ENCODE measurements at places on chromosomes 5 and 9. TPM values are rescaled to one million over a fixed set of nuclear protein-coding genes. Genes with fewer than 3 reads are reported as not detected.

- peaks cover 37% of the 10 kb centered on the region for H3K36me3 ChIP-seq
- H3K4me1 ChIP-seq: peaks cover 20% of the 10 kb centered on the region
- no peaks in the 10 kb centered on the region for H3K27me3 ChIP-seq
- H3K4me3 ChIP-seq: peak overlapping the region; percentile 87
Measured at GRCh38 chr9:35102465-35102768, 514 bp downstream of the STOML2 start.

- no peak for DNase-seq
- no peak overlapping the region for H3K27ac ChIP-seq
- H3K4me3 ChIP-seq: no peak overlapping the region
- no peaks in the 10 kb centered on the region for H3K4me1 ChIP-seq
Measured at GRCh38 chr5:35919191-35919590, 19.2 kb downstream of the CAPSL start.

Gene BTNL8
- not detected for total RNA-seq

Gene DIPK1B
- 4.8 TPM for total RNA-seq

DNA sequence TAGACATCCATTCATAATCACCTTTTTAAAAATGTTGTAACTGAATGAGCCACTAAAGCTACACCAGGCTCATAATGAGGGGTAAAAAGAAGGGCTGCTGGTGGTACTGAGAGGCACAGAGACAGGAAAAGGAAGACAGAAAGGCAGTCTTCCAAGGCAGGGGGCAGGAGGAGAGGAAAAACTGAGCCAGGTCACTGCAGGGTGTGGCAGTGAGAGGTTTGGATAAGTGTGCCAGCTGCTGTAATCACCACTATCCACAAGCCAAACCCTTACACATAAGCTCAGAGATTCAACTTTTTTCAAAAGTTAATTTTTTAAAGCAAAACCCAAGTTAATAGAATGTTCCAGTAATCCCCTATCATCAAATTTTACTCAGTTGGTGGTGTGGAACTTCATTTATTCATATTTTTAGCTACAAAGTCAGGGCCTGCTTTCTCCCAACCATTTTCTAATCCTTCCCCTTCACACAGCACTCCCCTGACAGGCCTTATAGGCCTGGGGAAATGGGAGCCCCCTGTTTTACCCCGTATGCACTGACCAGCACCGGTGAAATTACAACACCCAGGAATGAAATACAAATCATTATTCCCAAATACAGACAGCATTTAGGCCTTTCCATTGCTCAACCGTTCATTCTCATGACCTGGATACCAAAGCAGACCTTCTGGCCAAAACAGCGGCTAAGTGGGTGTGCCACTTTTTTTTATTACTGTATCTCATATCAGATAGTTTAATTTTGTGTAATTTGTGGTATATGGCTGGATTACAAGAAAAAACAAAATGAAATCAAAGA, 76.3 kb downstream of the EFNA5 start:
- no peak overlapping the region for H3K27ac ChIP-seq
- H3K4me3 ChIP-seq: peak overlapping the region; percentile 5
- no peak for DNase-seq
- no peaks in the 10 kb centered on the region for H3K27me3 ChIP-seq
- peaks cover 14% of the 10 kb centered on the region for H3K4me1 ChIP-seq
- no peaks in the 10 kb centered on the region for H3K36me3 ChIP-seq

Gene SPTLC1
- total RNA-seq: 74.7 TPM

DNA sequence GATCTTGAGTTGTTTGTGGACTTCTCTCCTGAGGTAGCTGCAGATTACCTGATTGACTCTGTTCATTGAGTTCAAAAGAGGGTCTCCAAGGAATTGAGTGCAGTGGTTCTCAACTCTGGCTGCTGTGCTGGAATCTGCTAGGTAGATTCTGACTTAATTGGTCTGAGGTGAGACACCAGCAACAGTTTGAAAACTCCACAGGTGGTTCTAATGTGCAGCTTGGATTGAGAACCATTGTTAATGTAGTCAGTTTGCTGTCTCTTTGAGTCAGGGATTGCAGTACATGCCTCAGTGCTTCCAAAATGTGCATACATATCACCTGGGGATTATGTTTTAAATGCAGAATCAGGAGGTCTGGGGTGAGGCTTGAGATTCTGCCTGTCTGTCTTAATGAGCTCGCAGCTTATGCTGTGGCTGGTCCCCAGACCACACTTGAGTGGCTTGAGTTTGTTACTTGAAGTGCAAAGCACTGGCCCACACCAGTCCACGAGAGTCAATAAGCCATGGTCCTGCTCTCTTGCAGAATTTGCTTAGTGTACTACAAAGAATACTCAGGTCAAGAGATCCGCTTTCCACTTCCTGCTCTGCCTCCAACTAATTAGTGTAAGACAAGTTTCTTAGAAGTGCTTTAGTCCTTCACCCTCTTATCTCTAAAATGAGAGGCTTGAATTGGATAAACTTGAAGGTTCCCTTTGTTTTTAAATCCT, 82.3 kb downstream of the ATG10 start:
- no peaks in the 10 kb centered on the region for H3K4me1 ChIP-seq
- no peak overlapping the region for H3K27ac ChIP-seq
- H3K27me3 ChIP-seq: peaks cover 3% of the 10 kb centered on the region

- H3K27me3 ChIP-seq: no peaks in the 10 kb centered on the region
- no peak for DNase-seq
Measured at GRCh38 chr5:124528838-124529237, 217.6 kb downstream of the ZNF608 start.

GRCh38 chr9:23041466-23041865, 594.8 kb downstream of the DMRTA1 start:
- H3K27ac ChIP-seq: no peak overlapping the region
- no peak overlapping the region for H3K4me3 ChIP-seq
- no peak for DNase-seq
- no peaks in the 10 kb centered on the region for H3K27me3 ChIP-seq

- no peak overlapping the region for H3K4me3 ChIP-seq
- no peak for DNase-seq
- no peaks in the 10 kb centered on the region for H3K27me3 ChIP-seq
- no peaks in the 10 kb centered on the region for H3K4me1 ChIP-seq
- no peaks in the 10 kb centered on the region for H3K36me3 ChIP-seq
- no peak overlapping the region for H3K27ac ChIP-seq
Measured at GRCh38 chr5:178307267-178308045, 74.9 kb upstream of the PHYKPL start.

DNA sequence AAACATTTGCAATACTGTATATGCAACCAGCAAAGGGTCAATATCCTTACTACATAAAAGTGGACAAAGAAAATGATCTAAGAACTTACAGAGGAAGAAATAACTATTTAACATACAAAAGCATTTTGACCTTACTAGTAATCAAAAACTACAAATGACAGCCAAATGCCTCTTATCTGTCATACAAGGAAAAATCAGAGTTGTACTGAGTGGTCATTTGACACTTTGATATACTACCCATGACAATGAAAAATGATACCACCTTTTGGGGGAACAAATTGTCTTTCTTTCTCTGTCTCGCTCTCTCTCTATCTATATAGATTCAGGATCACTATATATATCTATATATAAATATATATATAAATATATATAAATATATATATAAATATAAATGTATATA, 50.4 kb upstream of the ZSWIM6 start:
- H3K27me3 ChIP-seq: no peaks in the 10 kb centered on the region
- no peaks in the 10 kb centered on the region for H3K36me3 ChIP-seq
- H3K27ac ChIP-seq: no peak overlapping the region
- no peak overlapping the region for H3K4me3 ChIP-seq
- peaks cover 14% of the 10 kb centered on the region for H3K4me1 ChIP-seq
- no peak for DNase-seq

DNA sequence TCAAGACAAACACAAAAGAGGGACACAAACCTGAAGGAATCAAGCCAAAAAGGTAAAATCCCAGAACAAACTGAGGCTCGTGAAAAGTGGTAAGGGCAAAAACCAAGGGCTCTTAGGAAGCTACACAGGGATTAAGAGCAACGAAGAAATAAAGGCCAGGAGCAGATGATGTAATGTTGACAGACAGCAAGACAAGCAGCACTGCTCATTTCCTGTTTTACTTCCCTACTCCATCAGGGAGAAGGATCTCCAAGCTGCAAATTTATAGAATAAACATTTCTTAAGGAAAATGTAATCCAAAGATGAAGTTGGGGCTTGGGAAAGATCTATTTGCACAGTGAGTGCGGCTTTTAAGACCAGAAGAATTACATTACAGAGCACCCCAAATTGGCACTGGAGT, 182.3 kb upstream of the MAP1B start:
- peak overlapping the region; percentile 80 for H3K27ac ChIP-seq
- no peak overlapping the region for H3K4me3 ChIP-seq
- H3K27me3 ChIP-seq: no peaks in the 10 kb centered on the region
- no peaks in the 10 kb centered on the region for H3K36me3 ChIP-seq
- H3K4me1 ChIP-seq: peaks cover 42% of the 10 kb centered on the region

Gene KCNN2
- not detected for total RNA-seq

GRCh38 chr5:110356677-110357076, 369.8 kb downstream of the TMEM232 start:
- no peaks in the 10 kb centered on the region for H3K27me3 ChIP-seq
- DNase-seq: no peak
- no peak overlapping the region for H3K4me3 ChIP-seq

- no peak overlapping the region for H3K27ac ChIP-seq
- peaks cover 9% of the 10 kb centered on the region for H3K36me3 ChIP-seq
Measured at GRCh38 chr9:128428644-128429512, 8.2 kb downstream of the CERCAM start.

- H3K36me3 ChIP-seq: no peaks in the 10 kb centered on the region
- H3K4me1 ChIP-seq: no peaks in the 10 kb centered on the region
- H3K4me3 ChIP-seq: no peak overlapping the region
- DNase-seq: no peak
- H3K27me3 ChIP-seq: no peaks in the 10 kb centered on the region
- no peak overlapping the region for H3K27ac ChIP-seq
Measured at GRCh38 chr9:128151309-128152132, 2.3 kb downstream of the LCN2 start.

Gene OR1J2
- total RNA-seq: not detected

Measured in thoracic aorta (tissue), 2 donors.